ENCODE measurements at places on chromosomes 16 and 17.

DNA sequence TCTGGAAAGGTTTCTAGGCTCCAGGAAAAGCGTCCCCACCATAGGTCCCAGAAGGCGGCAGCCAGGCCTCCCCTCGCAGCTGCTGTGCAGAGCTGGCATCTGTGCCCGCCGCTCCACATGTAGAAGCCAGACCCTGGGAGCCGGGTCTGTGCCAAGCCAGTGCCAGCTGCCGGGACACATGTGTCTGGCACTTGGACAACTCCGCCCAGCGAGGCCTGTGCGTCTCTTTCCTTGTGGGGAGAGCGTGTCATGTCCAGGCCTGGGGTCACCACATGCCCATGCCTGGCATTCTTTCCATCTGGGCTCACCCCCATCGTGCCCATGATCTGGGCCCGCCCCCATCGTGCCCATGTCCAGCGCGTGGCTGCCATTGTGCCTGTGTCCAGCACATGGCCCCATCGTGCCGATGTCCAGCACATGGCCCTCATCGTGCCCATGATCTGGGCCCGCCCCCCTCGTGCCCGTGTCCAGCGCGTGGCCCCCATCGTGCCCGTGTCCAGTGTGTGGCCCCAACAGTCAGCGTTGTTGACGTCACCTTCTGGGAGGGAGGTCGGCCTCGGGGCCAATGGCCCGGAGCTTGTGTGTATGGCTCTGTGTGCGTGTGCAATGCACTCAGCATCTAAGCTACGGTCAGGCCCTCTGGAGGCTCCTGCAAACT lies 13.3 kb upstream of the ACSF3 start:
- DNase-seq: no peak

DNA sequence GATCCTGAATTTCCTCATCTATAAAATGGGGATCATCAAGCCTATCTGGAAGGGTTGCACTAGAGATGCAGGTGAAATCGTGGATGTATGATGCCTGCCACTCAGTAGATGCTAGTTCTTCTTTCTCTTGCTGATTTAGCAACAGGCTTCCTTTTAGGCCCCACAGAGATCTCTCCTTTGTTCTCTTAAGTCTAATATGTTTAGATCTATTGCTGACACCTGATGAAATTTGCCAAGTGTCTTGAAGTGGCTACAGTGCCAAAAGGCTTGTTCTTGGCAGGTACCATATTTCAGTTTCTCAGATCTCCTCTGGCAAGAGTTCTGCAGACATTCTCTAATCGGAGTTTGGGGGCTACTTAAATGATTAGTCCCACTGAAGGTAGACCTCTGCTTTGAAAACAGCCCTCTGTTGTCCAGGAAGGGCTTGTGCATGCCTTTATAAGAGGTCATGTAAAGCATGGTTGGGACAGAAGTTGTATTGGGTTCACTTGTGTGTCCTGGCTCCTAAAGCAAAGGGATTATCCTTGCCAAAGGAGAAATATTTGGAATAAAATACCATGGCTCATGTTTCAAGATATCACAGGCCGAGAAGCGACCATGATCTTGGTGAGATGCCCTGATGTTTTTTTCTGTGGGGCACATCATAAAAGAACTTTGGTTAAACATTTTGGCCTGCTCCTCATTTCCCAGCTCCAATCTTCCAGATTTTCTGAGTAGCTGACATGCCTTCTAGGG lies 234.0 kb downstream of the MSI2 start:
- no peak for DNase-seq

DNA sequence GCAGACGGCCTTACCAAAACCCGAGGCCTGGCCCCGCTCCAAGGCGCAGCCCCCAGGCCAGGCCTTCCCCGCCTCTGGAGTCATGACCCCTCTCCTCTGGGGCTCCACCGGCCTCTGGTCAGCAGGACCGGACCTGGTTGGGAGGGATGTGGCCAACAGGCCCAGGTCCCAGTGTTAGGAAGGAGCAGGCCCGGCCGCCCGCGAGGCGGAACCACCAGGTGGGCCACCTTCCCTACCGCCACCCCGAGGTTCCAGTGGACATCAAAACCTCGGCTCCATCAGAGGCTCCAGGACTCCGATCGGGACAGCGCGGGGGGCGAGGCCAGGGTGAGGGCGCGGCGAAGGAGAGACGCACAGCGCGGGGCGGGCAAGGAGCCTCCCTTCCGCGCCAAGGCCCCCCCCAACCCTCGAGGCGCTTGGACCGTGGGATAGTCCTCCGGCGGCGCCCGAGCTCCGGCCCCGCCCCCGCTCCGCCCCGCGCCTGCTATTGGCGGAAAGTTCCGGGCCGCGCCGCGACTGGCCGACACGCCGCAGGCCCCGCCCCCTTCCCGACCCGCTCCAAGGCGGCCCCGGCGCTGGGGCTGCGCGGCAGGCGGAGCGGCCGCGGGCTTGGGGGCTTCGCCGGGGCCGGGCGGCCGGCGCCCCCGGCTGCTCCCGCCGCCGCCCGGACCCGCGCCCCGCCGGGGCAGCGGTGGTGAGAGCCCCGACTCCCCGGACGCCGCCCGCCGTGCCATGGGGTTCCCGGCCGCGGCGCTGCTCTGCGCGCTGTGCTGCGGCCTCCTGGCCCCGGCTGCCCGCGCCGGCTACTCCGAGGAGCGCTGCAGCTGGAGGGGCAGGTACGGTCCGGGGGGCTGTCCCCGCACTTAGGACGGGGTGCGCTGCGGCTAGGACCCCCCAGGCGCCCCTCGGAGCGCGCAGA lies at the start of gene METRN:
METRN (plus strand) TSS at position 561 of the 919 bp plus-strand sequence; CDS start at position 733, 172 bp downstream.
- peak; percentile 75 for DNase-seq

- no peak for DNase-seq
Observed at GRCh38 chr17:34760931-34761495, 181.6 kb downstream of the TMEM132E start.

GRCh38 chr16:11079652-11080187 lies 135.4 kb downstream of the CLEC16A start:
- no peak for DNase-seq

- DNase-seq: no peak
Observed at GRCh38 chr16:87054856-87055255, 262.3 kb downstream of the C16orf95 start.

GRCh38 chr16:49970797-49971431 lies 54.1 kb upstream of the CNEP1R1 start:
- no peak for DNase-seq

- no peak for DNase-seq
Observed at GRCh38 chr16:3492356-3492755, 2.9 kb downstream of the C16orf90 start.

- DNase-seq: no peak
Observed at GRCh38 chr17:34167354-34167753, 87.7 kb upstream of the CCL2 start.

GRCh38 chr17:49515196-49515770 lies 20.2 kb downstream of the NGFR start:
- DNase-seq: no peak

GRCh38 chr16:24541233-24541933 lies 2.0 kb downstream of the RBBP6 start:
- no peak for DNase-seq

GRCh38 chr17:32123782-32124181 lies 18.5 kb upstream of the RHOT1 start:
- DNase-seq: no peak

DNA sequence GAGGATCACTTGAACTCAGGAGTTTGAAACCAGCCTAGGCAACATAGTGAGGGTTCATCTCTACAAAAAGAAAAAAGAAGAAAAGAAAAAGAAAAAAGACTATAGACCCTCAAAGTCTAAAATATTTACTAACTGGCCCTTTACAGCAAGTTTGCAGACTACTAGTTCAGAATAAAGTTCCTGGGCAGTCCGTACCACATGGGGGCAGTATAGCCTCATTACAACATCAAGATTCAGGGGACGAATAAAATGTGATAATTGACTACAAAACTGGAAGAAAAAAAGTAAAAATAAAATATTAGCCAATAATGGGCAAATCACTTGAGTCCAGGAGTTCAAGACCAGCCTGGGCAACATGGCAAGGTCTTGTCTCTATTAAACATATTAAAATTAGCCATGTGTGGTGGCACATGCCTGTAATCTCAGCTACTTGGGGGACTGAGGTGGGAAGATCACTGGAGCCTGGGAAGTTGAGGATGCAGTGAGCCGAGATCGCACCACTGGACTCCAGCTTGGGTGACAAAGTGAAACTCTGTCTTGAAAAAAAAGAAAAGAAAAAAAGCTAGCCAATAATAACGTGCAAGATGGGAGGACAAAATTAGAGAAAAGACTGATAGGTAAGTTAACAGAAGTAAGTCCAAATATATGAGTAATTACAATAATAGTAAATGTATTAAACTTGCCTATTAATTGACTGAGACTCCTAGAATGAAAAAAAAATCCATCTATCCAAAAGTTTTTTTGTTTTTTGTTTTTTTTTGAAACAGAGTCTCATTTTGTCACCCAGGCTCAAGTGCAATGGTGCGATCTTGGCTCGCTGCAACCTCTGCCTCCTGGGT lies 129.4 kb upstream of the SEC14L1 start:
- DNase-seq: no peak

DNA sequence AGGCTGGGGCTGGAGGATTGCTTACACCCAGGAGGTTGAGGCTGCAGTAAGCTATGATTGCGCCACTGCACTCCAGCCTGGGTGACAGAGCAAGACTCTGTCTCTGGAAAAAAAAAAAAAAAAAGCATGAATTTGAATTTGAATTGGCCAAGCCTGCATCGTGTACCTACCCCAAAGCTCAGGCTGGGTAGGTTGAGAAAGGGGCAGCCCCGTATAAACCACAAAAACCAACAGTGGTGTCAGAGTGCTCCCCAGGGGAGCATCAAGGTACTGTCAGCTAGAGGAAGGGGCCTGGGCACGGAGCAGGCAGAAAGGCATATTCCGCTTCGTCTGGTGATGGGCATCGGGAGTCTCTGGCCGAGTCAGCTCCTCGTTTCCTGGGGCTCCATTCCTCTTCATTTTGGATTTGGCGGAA lies 40.9 kb downstream of the RAP1GAP2 start:
- peak; percentile 17 for DNase-seq

- peak; percentile 41 for DNase-seq
Observed at GRCh38 chr17:78272181-78272913, 40.9 kb downstream of the TMEM235 start.

DNA sequence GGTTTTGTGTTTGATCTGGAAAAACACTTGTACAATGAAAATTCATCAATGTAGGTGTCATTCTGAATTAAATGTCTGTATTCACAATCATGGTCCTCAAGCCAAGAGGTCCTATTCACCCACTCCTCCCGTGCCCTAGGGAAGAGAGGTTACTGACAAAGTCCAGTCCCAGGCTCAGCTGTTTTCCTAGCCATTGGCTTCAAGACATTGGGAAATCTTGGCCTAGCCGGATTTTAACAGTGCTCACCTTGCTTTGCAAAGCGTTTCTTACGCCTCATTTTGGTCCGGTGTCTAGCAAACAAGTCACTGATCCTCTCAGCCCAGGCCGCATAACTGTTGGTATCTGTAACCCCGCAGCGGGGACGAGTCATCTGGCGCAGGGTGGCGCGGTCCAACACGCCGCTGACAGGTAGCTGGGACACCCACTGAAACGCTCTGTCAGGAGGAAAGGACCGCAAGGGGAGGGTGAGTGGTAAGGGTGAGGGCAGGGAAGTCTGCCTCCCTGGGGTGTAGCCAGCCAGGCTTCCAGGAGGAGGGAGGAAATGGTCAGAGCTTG lies 16.7 kb downstream of the MMP28 start:
- no peak for DNase-seq

DNA sequence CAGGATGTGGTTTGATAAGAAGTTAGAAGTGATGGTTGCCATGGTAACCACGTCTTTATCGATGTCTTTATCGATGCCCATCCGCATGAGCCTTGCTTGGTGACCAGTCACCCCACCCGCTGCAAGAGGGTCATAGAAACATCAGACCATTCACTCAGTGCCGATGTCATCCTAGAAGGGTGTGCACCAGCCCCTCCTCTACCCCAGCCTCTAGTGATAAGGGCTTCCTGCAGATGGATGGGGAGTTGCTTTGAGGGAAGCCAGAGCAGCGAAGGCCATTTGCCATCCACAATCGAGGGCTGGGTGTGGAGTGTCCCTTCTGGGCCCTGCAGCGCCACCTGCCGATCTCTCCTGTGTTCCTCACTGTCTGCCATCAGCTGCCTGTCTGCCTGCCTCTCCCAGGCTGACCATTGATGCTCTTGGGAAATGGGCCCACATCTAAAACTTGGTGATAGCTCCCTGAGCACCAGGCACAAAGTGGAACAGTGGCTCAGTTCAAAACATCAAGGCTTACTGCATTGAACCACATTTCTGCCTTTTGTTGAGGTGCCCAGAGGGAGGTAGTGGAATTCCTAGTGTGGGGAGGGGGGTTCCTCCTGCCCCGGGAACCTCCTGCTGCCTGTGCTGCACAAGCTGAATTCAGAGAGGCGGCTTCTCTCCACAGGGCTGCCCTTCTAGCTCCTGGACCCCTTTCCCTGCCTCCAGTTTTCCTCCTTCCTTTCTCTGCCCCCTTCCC lies 8.9 kb downstream of the CALB2 start:
- no peak for DNase-seq

DNA sequence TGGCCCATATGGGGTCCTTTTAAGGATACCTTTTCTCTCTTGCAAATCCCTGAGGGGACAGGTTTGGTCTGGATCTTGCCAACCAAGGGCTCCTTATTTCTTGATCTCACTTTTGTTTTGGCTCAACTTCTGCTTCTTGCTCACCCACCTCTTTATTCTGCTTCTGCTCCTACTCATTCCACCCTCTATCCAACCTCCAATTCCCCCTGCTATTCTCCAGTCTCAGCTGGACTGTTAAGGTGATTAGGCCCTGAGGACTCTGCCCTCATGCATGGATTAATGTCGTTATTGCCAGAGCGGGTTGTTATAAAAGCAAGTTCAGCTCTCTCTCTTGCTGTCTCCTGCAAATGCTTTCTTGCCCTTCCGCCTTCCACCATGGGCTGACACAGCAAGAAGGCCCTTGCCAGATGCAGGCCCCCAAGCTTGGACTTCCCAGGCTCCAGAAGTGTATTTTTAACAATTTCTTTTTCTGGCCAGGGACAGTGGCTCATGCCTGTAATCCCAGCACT lies 29.8 kb downstream of the LAT start:
- no peak for DNase-seq

- peak; percentile 37 for DNase-seq
Observed at GRCh38 chr17:58303971-58304749, 23.4 kb upstream of the MPO start.

GRCh38 chr16:89358030-89359005 lies 132.0 kb downstream of the ANKRD11 start:
- DNase-seq: no peak

Measured in stimulated activated CD4-positive, alpha-beta T cell treated with anti-CD3 and anti-CD28 coated beads, TNF-alpha, amount 100 ng/mL, for 4 hours (primary cell).